ENCODE measurements at places on chromosomes 6 and 20.

DNA sequence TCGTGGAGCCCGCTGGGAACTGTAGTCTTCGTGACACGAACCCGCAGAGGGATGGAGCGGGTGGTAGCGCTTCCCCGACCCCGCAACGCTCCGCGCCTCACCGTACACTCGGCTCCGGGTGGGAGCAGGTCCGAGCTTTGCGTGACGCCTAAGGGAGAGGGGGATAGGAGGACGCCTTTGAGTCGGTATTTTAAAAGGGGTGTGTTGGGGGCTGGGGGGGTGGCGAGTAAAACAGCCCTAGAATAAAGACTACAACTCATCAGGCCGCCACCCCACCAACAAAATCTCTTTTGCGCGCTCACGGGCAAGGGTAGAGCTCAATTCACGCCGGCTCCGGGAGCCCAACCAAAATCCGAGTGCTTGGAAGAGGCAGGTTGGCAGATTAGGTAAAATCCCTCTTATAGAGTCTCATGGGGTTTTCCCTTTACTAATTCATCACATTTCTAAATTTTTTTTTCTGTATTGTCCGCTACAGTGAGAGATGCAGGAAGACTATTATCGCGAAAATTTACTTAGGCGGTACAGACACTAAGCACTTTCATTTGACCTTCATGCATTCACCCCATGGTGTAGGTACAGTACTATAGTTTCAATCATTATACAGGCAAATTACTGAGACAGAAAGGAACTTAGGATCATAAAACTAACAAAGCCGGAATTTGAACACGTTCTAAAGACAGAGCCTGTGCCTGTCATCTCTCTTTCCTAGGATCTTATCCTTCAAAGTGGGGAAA lies 706 bp upstream of the SNX14 start:
- H3K36me3 ChIP-seq: no peaks in the 10 kb centered on the region
- H3K4me3 ChIP-seq: peak overlapping the region; percentile 70
- H3K27ac ChIP-seq: peak overlapping the region; percentile 69
- DNase-seq: peak; percentile 42
- H3K27me3 ChIP-seq: no peaks in the 10 kb centered on the region
- no peaks in the 10 kb centered on the region for H3K4me1 ChIP-seq

DNA sequence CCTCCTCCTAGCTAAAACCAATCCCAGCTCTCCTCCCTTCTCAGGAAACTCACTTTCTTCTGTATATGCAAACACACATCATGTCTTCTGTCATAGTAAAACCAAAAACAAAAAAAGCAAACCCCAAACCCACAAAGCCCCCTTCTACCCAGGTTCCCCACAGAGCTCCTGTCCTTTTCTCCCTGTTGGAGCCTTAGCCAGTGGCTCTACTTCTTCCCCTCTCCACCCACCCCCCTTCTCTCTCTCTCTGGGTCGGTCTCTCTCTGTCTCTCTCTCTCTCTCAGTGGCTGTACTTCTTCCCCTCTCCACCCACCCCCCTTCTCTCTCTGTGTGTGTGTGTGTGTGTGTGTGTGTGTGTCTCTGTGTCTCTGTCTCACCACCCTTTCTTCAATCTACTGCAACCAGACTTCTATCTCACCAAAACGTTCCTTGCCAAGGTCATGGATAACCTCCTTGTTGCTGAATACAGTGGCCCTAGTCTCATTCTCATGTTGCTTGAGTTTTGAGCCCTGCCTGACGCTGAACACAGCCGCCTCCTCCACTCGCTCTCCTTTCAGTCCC lies 8.7 kb upstream of the OSER1 start:
- H3K4me3 ChIP-seq: no peak overlapping the region
- H3K27me3 ChIP-seq: no peaks in the 10 kb centered on the region
- no peak for DNase-seq
- no peak overlapping the region for H3K27ac ChIP-seq
- no peaks in the 10 kb centered on the region for H3K36me3 ChIP-seq
- H3K4me1 ChIP-seq: no peaks in the 10 kb centered on the region

- no peak overlapping the region for H3K4me3 ChIP-seq
- H3K36me3 ChIP-seq: no peaks in the 10 kb centered on the region
- H3K4me1 ChIP-seq: no peaks in the 10 kb centered on the region
- H3K27ac ChIP-seq: no peak overlapping the region
- no peak for DNase-seq
Observed at GRCh38 chr6:53240761-53241160, 92.1 kb upstream of the GCM1 start.

- no peak overlapping the region for H3K27ac ChIP-seq
Observed at GRCh38 chr6:71412559-71413140, 124.0 kb downstream of the OGFRL1 start.

DNA sequence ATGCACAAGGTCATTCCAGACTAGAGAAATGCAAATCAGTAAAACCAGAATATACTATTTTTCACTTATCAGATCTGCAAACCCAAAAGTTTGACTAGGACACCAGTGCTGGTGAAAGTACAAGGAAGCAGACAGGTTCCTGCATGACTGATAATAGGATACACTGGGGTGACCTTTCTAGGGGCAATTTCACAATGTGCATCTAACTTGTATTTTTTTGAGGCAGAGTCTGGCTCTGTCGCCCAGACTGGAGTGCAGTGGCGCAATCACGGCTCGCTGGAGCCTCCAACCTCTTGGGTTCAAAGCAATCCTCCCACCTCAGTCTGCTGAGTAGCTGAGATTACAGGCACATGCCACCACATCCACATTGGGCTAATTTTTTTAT lies 11.4 kb downstream of the COMMD7 start:
- H3K4me1 ChIP-seq: peaks cover 7% of the 10 kb centered on the region
- H3K4me3 ChIP-seq: no peak overlapping the region
- no peak for DNase-seq
- peaks cover 6% of the 10 kb centered on the region for H3K36me3 ChIP-seq
- H3K27ac ChIP-seq: no peak overlapping the region
